NCI-H69 (cell line): ENCODE measurements at places on chromosomes 13 and 19.
A peak's percentile ranks its signal among the peaks of the same experiment; 100 is the strongest.

- DNase-seq, result no peak
These were observed 16.3 kb downstream of the ZNF91 start for GRCh38 chr19:23378948-23379347.

DNA sequence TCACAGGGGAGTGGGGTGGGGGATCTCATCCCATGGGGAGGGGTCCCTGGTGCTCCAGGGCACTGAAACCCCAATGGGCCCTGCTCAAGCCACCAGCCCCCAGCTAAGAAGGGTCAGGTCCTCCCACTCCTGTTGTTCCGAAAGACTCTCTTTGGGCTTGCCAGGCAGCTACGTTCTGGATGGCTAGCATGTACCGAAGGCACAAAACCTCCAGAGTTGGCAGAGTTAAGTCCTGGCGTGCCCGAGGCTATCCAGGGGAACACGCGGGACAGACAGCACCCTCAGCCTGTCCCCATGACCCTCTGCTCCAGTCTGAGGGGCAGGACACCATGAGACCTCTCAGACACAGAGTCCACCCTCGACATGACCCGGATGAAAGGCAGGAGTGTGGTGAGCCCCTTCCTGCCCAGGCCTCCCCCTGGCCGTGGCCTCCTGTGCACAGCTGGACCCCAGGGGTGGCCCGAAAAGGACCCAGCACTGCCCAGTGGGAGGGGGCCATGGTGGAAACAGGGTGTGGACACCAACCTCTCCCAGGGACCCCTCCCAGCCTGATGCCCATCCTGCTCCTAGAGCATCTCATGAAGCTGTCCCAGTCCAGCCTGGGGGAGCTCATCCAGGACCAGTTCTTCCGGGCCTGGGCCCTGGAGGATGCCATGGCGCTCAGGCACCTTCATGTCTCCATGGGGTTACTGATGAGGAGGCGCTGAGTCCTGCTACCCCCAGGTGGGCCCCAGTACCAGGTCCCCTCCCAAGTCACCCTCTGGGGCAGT is 53.0 kb upstream of the TPM4 start:
- no peak for DNase-seq

- no peak for DNase-seq
These were observed 52.8 kb downstream of the SERP2 start for GRCh38 chr13:44426461-44426860.

GRCh38 chr13:69458013-69458412 is 649.6 kb upstream of the ATXN8OS start:
- peak; percentile 32 for DNase-seq

DNA sequence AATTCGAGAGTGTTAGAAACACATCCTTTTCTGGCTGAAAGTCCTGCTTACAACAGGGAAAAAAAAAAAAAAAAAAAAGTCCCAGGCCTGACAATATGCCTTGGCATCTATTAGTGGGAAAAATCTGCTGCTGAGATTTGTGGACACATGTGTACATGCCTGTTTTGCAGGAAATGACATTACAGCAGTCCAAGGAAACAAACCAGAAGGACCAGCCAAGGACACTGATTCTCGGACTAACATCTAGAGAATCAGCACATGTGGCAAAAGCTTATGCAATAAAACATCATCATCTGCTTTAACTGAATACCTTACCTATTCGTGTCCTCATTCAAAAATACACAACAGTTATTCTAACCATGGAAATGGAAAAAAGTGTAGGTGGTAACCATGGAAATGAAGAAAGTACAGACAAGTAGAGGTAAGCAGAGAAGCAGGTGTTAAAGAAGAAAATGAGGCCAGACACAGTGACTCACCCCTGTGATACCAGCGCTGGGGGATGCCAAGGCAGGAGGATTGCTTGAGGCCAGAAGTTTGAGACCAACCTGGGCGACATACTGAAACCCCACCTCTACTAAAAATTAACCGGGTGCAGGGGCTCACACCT is 9.4 kb upstream of the DPY19L3 start:
- no peak for DNase-seq

DNA sequence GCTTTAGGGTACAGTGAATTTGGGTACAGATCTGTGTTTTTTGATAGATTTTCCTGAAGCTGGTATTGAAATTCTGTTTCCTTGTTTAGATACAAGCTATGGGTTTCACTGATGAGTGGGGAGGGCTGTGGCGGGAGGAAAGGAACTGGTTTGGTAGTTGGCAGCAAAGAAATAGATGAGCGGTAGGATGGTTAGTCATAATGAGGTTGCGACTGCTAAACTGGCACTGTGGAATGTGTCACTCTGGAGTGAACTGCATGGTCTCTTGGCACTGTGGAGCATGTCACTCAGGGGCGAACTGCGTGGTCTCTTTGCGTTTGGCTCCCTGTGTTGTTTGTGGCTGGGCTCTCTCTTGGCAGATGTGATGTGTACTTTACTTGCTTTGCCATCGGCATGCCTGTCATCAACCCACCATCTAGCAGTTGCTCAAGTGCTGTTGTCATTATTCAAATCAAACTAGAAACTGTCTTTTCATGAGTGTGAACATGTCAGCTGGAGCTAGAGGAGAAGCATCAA is 82.1 kb downstream of the ATP8A2 start:
- DNase-seq, result no peak

GRCh38 chr13:112447306-112447705 is 71.2 kb downstream of the SPACA7 start:
- no peak for DNase-seq

GRCh38 chr13:96898212-96898611 is 96.1 kb downstream of the OXGR1 start:
- no peak for DNase-seq

DNA sequence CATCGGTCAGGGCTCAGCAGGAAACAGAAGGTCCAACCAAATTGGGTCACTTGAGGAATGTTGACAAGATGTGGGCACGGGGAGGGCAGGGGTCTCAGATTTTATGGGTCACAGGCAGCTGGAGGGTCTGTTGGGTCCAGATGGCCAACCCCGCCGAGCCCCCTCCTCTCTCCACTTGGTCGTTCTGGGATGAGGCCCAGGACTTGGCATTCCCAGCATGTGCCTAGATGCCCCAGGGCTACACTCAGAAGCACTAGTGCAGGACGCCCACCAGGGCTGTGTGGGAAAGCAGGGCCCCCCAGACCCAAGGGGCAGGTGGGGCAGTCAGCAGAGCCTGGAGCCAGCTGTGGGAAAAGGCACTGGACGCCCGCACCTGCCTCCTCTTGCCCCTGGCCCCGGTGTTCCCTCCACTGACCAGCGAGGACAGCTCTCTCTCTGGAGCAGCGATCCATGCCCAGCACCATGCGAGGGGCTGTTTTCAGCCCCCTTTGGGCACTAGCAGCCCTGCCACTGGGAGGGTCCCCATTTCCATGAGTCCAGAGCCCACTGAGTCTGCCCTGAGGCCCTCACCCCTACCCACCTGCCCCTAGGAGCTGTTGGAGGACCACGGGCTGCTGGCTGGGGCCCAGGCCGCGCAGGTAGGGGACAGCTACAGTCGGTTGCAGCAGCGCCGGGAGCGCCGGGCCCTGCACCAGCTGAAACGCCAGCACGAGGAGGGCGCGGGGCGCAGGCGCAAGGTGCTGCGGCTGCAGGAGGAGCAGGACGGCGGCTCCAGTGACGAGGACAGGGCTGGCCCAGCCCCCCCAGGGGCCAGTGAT is 26.0 kb downstream of the DHX34 start:
- DNase-seq, result no peak

DNA sequence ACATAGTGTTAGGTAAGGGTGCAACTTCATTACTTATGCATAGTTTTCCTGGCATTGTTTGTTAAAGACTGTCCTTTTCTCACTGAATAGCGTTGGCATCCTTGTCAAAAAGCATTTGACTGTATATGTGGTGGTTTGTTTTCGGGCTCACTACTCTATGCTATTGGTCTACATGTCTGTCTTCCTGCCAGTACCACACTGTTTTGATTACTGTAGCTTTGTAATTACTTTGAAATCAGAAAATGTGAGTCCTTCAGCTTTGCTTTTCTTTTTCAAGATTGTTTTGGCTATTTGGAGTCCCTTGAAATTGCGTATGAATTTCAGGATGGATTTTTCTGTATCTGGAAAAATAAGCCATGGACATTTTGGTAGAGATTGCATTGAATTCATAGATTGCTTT is 56.0 kb downstream of the IFT88 start:
- no peak for DNase-seq

- DNase-seq, result no peak
These were observed 6.7 kb upstream of the C13orf46 start for GRCh38 chr13:113980489-113981064.

GRCh38 chr19:10899151-10899653 is 27.8 kb downstream of the CARM1 start:
- peak; percentile 95 for DNase-seq

DNA sequence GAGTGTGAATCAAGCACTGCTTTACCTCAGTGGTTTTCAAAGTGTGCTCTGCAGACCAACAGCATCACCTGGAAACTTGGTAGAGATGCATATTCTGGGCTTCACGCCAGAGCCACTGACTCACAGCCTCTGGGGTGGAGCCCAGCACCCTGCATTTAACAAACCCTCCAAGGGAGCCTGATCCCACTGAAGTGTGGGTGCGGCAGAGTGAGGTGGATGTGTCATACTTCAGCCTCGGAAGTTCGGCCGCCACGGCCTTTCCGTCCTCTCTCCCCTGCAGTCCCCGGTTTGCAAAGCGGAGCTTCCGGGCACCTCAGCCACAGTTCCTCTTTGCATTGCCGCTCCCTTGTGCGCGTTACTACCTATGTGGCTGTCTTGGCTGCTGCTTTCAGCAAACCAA is 33.3 kb upstream of the MICU2 start:
- peak; percentile 95 for DNase-seq

DNA sequence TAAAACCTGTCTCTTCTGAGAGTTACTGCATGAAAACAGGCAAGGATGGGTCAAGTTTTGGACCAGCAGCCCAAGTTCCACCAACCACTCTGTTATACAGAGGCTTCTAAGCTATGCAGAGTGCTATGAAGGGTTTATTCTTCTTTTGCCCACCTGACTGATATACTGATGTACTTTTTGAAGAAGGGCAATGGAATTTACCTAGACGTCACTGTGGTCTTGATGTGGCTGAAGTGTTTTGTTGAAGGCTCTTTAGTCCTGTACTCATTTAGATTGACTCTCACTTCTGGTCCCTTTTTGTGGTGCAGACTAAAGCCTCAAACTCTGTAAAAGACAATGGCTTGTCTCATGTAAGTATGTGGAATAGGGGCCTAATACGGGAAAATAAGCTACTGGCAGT is 92.0 kb downstream of the DGKH start:
- no peak for DNase-seq

DNA sequence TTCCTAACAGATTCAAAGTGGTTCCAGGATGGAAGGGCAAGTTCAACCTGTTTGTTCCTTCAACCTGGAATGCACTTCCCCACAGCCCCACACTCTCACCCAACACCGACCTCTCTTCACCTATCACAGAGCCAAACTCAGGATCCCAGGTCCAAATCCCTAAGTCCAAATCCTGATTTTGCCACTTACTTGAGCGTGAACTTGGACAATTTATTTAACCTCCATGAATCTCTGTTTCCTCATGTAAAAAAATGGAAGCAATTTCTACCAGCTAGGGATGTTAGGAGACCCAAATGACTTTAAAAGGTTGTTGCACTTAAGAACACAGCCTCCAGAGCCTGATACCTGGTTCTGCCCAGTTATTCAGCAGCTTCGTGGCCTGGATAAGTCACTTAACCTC is 5.4 kb upstream of the IGSF23 start:
- no peak for DNase-seq

- no peak for DNase-seq
These were observed 98.7 kb downstream of the FAM216B start for GRCh38 chr13:42880056-42880605.

DNA sequence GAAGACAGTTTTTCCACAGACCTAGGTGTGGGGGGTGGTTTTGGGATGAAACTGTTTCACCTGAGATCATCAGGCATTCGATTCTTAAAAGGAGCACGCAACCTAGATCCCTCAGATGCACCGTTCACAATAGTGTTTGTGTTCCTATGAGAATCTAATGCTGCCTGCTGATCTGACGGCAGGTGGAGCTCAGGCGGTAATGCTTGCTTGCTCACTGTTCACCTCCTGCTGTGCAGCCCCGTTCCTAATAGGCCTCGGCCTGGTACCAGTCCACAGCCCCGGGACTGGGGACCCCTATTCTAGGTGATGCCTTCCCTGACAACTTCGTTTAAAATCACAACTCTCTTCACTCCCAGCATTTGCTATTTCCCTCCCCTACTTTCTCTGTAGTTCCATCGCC is 149.6 kb downstream of the IER2 start:
- DNase-seq, result no peak

DNA sequence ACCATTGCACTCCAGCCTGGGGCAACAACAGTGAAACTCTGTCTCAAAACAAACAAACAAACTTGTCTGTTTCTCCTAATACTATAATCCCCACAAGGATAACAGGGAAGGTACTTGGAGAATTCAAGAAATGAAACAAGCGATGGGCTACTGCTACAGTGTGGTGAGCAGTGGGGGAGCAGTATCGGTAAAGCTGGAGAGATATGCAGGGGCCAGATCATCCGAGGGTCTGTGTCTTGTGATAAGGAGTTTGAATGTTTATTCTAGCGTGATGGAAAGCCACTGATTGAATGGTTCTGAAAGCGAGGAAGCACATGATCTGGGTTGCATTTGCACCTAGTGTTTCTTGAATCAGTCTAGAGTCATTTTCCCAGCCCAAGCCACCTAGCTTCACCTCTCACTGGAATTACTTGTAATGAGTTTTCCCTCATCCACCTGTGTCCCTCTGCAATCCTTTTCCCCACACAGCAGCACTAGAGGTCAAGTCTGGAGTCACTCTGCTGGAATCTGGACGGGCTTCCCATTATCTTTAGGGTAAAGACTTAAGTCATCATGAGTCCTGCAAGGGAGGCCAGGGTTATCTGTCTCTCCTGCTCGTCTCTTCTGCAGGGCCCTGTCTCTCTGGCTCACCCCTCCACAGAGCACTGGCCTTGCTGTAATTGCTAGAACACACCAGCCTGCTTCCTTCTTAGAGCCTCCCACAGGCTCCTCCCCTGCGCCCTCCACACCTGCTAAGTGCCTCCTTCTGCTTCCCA is 162.3 kb downstream of the KLF5 start:
- DNase-seq, result no peak

- no peak for DNase-seq
These were observed 1.1 kb downstream of the DLEU7 start for GRCh38 chr13:50842251-50842989.

DNA sequence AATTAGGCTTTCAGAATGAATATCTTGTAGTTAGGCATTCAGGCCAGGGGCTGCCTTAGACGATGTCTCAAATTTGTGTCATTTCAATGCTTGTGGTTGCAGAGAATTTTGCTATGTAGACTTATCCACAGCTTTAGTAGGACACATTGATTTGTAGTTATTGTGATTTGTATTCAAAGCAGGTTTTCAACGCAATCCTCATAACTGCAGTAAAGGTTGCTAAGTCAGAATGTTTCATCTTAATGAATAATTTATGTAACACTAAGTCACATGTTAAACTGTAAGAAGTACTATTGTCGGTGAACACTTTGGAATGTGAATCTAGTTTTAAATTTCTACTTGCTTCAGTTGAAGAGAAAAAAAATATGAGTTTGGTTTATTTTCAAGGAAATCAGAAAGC is 1117.2 kb upstream of the SPRY2 start:
- no peak for DNase-seq

GRCh38 chr13:111034811-111035210 is 80.3 kb upstream of the ARHGEF7 start:
- no peak for DNase-seq
